ENCODE measurements at places on chromosomes 12 and 14.

DNA sequence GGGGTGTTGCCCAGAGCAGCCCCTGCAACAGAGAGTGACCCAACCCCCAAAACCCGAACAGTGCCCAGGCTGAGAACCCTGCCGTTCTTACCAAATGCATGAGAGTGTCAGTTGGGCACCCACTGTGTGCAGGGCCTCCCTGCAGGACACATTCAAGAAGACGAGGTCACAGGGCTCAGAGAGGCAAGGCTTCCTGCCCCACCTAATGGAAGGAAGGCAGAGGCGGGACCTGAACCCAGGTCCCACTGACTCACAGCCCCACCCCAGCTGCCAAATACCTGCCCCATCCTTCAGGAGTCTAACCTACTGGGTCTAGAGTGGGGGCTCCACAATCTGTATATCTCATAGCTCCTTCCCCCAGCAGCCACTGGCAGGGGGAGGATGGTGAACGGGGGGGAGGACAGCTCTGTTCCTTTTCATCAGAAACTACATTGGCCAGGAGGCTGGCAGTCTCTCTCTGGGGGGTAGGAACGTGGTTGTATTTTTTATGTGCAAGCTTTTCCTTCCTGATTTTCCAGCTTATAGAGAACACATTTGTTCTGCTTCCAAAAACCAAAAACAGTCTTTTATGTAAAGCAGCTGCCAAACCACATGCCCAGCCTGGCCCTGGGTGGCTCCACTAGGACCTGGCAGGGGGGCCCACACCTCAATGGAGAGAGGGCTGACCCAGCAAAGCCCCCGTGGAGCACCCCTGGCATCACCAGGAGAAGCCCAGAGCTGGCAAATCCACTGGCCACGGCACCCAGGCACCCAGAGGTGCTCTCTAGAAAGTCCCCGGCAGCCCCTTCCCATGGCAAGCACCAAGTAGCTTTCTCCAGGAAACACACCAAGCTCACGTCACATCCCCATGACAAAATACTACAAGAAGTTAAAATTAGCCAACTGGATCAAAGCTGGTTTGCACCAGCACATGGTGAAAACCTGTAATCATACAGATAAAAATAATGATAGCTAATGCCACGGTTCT lies 17.0 kb downstream of the NCOR2 start:
- no peak for DNase-seq

DNA sequence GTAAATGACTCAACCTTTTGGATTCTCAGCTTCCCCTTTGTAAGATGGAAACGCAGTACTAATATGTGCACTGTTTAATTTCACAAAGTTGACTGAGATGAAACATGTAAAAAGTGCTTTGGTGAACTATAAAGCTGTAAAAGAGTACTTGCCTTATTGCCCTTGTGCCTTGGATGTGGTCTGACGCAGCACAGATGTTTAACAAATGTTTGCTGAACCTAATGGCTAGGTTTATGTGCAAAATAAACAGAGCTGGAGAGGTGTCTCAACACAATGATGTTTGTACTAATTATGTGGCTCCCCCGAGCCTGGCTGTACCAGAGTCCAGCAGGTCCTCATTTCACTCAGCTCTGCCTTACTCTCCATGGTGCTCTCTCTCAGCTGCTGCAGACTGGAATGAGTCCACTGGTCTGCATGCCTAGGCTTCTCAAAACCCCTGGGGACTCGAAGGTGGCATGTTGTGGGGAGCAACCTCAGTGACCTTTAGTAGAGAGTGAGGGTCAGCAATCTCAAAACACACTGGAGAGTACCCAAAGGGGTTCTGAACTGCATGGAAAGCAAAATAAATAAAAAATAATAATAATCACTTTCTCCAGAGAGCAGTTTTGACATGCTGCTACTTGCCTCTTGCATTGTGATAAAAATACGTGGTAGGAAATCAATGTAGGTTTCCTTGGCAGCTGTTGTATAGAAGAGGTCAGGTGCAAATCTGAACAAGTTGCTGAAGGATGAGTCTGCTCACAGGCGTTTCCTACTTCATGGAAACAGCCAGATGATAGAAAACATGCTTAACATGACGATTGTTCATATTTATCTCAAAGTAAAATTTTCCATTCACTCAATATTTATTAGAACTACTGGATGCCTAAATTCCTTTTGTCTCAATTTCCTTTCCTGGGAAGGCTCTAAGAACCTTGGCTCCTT lies 8.5 kb upstream of the AMIGO2 start:
- peak; percentile 64 for DNase-seq

- DNase-seq = no peak
These were observed 28.9 kb upstream of the PPM1A start for GRCh38 chr14:60220084-60220483.

GRCh38 chr14:68228656-68229055 lies 409.1 kb downstream of the RAD51B start:
- DNase-seq = no peak

DNA sequence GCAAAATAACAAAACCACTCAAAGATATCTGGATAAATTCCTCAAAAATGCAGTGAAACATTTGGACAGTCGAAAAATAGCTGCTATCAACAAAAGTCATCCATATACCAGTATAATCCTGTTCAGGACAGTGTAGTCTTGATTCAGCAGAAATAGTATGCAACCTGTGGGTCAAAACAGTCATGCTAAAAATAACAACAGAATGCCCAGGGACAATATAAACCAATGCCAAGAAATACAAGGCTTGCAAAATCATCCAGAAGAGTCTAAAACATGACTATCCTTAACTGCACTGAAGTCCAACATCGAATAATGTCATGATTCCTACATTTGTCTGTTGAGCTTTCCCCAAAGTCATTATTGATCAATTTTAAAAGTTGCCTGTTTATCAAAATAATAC lies 425.9 kb downstream of the FSCB start:
- no peak for DNase-seq

DNA sequence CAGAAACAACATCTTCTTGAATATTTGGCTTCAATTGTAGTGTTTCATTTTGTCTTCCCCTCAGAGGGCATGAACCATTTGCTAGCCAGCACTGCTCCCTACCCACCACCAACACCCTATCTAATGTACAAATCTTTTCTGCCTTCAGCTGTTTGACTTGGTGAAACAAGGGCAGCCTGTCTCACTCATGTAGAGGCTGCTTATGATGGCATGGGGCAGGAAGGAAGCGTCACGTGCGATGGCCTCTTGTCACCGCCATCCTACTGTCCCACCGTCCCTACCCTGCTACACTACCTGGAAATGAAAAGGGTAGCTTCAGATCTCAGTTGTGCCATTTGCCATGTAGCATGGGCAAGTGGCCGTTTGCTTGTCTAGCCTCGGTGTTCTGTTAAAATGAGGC lies 29.9 kb upstream of the LRTM2 start:
- DNase-seq = no peak

All from small intestine (tissue), 16 donors.